ENCODE measurements at places on chromosomes 2 and 18.
A peak's percentile ranks its signal among the peaks of the same experiment; 100 is the strongest.

GRCh38 chr2:236370847-236371409 lies 106.7 kb upstream of the ASB18 start:
- no peak for DNase-seq

DNA sequence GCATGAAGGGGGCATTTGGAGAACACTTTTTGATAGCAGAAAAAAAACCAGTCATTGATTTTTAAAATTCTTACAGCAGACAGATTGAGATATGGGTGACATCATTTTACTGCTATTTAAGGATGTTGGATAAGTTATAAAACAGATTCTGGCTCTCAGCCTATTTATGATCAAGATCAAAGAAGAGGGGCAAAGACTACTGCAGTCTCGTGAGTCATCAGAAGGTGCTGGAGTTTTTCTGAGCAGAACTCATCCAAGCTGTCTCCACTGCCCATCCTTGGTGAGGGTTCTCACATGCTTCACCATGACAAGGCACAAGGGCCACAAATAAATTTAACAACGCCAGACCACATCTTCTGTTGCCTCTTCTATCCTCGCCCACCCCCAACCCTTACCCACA lies 58.8 kb downstream of the ST6GAL2 start:
- DNase-seq = no peak

DNA sequence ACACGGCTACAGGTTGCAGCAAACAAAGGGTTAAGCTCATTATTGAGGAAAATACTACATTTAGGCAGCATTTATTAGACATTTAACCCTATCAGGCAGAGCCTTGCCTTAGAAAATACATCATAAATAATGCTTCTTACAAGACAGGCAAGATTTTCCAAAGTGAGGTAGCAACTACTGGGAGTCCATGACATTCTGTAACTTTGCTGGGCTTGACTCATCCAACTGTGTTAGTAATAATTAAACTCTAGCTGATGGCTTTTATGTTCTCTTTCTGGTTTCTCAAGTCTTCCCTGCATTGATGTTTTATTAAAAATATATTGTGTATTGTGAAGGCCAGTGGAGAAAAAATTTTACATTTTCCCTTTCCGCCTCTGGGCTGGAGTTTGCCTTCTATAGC lies 291.3 kb downstream of the AFF3 start:
- DNase-seq = no peak

GRCh38 chr18:9612215-9612830 lies 2.0 kb downstream of the PPP4R1 start:
- peak; percentile 67 for DNase-seq

- DNase-seq = no peak
Measured at GRCh38 chr18:45046228-45046627, 365.5 kb downstream of the SETBP1 start.

- no peak for DNase-seq
Measured at GRCh38 chr18:80231616-80232015, 15.7 kb downstream of the PARD6G start.

DNA sequence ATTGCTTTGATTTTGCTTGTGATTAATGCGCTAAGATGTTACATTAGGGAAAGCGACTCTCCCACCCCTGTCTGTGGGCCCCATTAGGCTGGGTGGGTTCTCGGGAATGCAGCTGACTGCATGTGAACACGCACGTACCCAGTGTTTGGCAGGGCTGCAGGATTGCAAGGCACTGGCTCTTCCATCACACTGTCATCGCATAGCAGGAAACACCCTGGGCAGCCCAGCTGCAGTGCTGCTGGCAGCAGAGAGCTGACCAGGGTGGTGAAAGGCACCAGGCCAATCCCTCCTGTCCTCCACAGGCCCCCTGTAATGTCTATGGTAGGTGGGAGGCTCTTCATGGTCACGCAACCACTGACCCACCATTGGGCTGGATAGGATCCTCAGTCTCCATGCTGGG lies 34.4 kb upstream of the FZD7 start:
- DNase-seq = no peak

- no peak for DNase-seq
Measured at GRCh38 chr18:34999756-35000289, 41.4 kb upstream of the MAPRE2 start.

- peak; percentile 74 for DNase-seq
Measured at GRCh38 chr2:74421221-74421870, at the start of the genes C2orf81 and WDR54. Gene C2orf81 (minus strand): TSS chr2:74421619. CDS start chr2:74421560, 59 bp downstream. Gene WDR54 (plus strand): TSS chr2:74421730. CDS start chr2:74422154, 424 bp downstream.

DNA sequence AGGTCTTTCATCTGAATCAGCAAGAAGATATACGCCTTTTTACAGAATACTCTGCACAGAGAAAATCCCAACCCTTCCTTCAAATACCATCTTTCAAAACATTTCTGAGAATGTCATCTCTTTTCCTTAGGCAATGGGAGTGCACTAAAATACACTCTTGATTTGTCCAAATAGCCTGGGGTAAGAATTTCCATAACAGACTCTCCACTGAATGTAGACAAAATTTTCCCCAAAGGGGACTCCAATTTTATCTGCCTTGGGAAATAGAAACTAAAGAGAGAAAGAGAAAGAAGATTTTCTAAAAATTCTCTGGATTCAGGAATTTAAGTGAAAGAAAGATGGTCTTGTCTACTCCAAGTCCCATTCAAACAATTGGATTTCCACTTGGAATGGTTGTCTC lies 394.5 kb upstream of the CHAC2 start:
- no peak for DNase-seq

DNA sequence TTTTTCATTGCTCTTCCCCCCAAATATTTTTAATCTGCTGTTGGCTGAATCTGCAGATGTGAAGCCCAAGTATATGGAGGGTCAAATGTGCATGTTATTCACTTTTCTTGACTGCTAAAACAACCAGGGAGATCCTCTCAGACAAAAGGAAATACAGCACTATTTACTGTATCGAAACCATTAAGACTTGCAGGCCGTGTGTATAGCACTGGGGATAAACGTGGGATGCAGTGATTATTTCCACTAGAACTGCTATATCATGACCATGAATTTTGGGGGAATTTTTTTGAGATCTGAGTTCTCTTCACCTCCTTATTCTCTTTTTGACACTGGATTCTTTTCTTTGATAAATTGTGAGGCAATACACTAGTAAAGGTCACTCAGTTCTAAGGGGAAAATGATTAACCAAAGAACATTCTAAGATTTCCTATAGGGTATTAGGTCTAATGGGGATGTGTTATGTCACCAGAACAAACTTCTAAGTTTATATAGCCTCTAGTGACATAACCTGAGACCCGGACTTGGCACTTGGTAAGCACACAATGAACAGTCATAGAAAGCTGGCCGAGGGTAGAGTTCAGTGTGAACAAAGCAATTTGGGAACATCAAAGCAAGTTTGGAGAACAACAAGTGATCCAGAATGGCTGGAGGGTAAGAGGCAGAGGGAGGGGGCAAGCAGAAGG lies 14.9 kb upstream of the UGT1A1 start:
- DNase-seq = no peak
